Amniotic stem cell (primary cell): ENCODE measurements at places on chromosomes 6 and 20.

DNA sequence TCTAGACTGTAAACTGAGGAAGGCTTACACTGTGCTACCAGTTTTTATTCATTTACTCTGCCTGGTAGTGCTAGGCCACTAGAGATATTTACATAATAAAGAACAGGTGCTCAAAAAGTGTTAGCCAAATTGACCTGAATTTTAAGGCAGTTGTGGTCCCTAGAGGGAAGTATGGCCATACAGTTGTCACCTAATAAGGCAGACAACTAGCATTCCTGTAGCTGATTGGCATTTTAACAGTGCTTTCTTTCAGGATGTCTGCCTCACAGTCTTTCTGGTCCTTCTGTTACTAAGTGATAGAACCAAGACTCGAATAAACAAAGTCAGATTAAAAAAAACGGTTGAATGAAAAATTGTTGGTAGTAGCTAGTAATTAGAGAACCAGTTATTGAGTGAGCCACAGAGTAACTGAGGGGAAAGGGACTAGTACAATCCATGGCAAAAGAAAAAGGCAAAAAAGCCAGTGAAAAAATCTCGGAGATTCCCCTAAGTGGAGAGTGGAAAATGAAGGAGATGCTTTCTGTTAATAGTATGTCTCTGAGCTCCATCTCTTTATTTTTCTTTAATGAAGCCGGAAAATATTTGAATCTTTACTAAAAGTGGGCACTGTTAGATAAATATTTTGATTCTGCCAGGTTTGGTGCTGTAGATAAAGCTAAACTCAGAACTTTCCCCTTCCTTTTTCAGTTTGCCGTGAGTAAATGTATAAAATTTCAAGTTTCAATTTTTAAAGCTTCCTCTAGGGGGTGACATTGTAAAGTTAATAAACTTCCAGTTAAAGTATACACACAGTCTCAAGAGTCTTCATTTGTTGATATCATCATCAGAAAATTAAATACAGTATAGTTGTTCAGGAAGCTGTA lies 9.1 kb downstream of the VTA1 start:
- no peak for DNase-seq

DNA sequence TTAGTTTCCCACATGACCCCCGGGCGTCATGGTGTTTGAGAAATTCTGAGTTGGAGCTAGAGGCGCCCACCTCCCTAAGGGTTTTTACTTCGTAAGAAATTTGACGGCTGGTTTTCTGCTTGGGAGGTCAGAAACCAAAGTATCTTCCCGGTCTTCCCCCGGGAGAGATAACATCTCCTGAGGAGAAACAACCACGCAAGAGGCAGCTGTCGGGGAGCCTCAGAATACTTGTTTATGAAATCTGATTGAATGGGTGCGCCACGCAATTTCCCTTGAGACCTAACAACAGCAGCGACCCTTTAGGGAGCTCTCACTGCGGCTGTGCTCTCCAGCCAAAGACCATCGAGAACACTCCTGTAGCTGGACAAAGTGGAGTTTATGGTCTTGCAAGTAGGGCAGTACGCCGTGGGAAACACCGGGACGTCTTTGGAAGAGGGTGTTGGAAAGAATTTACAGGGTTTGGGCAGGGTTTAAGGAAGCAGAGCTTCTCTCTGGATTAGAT lies 608 bp upstream of the EIF2S2 start:
- no peak for DNase-seq

DNA sequence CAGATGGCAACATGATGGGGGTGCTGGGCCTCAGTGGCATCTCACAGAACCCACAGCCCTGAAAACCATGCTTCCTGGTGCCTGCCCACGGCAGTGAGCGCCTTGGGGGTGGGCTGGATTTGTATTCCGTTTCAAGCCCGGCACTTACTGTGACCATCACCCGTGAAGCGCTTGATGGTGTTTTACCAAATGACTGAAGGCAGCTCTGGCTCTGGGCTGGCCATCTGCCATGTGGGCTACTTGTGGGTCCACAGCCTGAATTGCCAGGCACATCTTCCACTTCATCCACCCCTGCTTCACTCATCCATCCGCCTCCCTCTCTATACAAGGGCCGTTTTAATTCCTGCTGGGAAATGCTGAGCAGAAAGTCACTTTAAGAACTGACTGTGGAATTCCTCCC lies 250.9 kb upstream of the GMDS start:
- no peak for DNase-seq

GRCh38 chr6:168130697-168131371 lies 51.8 kb upstream of the FRMD1 start:
- DNase-seq = no peak

GRCh38 chr6:19605624-19606023 lies 231.5 kb upstream of the ID4 start:
- DNase-seq = no peak

GRCh38 chr6:42326248-42326647 lies 108.6 kb upstream of the MRPS10 start:
- no peak for DNase-seq

GRCh38 chr20:57748601-57749130 lies 38.9 kb upstream of the PMEPA1 start:
- DNase-seq = peak; percentile 73

DNA sequence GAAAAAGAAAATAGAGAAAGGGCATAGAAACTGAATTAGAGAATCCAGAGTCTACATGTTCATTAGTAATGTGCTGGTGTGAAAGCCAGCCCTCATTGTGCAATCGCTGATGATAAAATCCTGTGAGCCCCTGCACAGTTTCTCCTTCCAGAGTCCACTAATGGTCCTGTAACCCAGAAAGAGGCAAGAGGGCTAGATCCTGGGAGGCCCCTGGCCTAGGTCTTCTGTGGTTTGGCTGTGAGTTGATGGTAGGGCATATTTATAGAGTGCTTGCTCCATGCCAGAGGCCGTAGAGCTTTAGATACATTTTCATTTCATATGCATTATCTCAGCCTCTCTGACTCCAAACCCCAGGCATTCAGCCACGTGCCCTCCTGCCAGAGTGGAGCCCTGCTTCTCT lies 94.9 kb upstream of the MTHFD1L start:
- no peak for DNase-seq
